Breast epithelium (tissue), 4 donors: ENCODE measurements at places on chromosomes 16 and 17. TPM values are rescaled to one million over a fixed set of nuclear protein-coding genes. Genes with fewer than 3 reads are reported as not detected.

- DNase-seq = no peak
Measured at GRCh38 chr16:24152826-24153225, 103.3 kb upstream of the CACNG3 start.

- no peak for DNase-seq
Measured at GRCh38 chr17:13550291-13550690, 51.4 kb downstream of the HS3ST3A1 start.

- no peak for DNase-seq
Measured at GRCh38 chr17:62675701-62676100, 48.2 kb downstream of the MRC2 start.

- no peak for DNase-seq
Measured at GRCh38 chr16:12501707-12502457, 301.8 kb downstream of the CPPED1 start.

CORO6 gene
- 21.3 TPM for total RNA-seq

DNA sequence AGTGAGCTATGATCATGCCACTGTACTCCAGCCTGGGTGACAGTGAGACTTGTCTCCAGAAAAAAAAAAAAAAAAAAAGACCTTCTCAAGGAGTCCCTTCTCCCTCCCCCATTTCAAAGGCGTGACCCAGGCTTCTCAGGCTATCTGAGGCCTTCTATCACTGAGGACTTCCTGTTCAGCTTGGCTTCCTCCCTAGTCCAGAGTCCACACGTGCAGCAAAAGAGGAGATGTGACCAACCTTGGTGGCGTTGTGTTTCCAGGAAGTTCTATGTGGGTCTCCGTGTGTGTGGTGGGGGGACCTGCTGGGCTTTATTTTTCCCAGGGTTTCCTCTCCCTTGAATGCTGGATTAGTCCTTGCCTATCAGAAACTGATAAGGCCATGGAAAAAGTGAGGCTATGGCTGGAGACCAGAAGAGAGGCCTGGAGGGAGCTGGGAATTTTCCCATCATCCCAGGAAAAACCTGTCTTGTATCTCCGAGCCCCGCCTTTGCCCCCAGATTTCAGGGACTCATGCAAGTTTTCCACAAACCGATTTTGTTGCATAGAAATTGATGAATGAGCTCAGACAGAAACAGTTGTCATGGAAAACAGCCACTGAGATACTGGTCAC lies 148.1 kb downstream of the SALL1 start:
- DNase-seq = no peak

DNA sequence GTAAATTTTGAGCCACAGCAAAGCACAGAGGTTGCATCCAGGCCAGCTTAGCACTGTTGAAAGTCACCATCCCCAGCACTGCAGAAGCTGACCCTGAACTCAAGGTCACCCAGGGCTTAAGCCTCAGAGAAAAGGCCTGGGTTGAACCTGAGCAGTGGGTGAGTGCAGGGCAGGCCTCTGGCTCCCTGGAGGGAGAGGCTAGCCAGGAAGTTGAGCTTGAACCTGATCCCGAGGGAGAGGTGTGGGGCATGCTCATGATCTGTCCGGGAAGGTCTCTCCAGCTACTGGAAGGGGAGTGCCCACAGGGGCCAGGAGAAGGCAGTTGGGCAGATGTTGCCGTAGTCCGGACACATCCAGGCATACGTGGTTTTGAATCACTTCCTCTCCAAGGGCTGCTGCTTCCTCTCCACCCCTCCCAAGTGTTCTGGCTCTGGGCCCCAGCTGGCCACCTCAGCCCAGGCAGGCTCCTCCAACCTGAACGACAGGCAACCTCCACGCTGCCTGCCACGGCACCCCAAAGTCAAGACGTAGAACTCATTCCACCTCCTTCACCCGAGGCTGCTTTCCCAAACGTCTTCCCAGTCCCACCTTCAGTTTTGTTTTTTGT lies 18.4 kb downstream of the CARHSP1 start:
- DNase-seq = no peak

GRCh38 chr17:55411463-55411855 lies 10.2 kb downstream of the MMD start:
- DNase-seq = no peak

DNA sequence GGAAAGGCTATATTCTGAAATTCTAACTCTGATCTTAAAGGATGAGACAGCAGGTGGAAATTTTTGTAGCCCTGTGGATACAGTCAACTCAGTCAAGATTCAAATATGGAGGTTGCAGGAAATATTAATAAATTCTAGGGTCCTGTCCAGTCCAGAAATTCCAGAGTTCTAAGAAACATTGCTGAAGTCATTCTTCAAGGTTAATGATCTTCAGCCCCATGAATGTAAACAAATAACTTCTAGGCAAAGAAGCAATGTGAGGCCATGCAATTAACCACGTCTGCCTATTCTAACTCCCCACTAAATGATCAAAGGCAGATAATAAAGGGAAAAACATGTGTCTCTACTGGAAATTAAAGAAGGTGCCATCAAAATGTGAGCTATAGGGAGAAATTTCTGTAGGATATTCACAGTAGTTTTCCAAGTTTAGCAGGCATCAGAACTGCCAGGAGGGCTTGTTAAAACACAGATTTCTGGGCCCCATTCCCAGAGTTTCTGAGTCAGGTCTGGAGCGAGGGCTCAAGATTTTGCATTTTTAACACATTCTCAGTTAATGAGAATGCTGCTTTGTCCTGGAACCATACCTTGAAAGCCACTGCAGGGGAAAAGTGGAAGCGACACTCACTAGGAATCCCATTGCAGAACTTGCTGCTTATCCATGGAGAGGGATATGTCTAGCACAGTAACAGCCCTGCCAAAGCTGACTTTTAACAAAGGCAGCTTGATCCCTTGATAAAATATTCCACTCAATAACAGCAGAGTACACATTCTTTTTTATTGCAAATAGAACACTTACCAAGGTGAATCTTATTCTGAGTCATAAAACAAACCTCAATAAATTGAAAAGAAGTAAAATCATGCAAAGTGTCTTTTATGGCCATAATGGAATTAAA lies 61.8 kb downstream of the DNAH3 start:
- no peak for DNase-seq

- DNase-seq = no peak
Measured at GRCh38 chr16:31513884-31514283, 5.7 kb upstream of the RUSF1 start.
